ENCODE measurements at places on chromosomes 7 and 10.

- DNase-seq: peak; percentile 0
Measured at GRCh38 chr7:84412161-84412969, 217.8 kb upstream of the SEMA3A start.

DNA sequence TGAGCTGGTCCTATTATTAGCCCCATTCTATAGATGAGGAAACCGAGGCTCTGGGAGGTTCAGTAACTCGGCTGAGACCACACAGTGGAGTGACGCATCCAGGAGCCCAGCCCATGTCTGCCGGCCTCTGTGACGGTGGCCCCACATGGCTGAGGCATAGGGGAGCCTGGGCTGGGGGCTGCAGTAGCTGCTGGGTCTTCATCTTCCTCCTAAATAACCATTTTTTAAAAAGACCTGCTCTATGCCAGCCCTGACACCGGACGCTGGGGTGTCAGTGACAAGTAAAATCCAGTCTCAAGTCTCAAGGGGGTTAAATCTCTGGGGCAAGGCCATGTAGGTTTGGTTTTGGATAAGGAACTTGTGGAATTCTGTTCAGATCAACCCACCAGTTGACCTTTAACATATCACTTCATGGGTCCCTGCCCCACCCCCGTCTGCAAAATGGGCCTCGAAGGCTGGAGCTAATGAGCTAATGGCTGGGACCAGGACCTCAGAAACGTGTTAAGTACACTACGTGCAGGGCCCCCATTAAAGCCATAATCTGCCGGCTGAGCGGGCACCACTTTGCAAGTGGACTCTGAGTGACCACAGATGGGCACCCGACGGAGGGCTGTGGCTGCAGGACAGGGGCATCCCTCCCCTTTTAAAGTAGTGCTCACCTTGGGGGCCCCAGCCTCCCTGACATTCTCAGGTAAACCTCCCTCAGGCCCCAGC is 136.5 kb upstream of the UNC5B start:
- DNase-seq: no peak

DNA sequence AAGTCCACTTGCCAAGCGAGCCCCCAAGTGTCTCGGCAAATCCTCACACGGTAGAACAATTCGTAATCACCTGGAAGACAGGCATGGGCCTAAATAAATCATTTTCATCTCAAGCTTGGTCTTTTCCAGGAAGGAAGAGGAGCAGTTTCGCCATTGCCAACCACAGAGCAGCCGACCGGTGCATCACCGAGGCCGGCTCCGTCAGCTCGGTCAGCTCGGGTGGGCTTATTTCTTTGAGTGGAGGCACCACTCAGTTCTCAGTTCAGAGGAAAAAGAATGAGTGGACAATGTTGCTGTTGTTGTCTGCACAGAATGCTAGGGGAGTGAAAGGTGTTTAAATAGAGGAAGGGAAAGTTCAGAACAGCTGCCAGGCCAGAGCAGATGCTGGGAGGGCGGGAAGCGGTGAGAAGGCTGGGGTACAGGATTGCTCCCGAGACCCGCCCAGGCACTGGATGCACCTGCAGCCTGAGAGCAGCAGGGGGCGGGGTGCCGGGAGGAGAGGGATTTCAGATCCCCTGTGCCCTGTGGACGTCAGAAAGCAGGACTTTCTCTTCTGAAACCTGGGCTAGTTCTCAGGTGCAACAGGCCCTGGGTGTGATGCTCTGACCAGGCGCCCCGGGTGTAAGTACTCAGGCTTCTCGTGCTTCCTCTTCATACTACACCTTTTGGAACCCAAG is 17.7 kb upstream of the IGFBP3 start:
- DNase-seq: no peak

DNA sequence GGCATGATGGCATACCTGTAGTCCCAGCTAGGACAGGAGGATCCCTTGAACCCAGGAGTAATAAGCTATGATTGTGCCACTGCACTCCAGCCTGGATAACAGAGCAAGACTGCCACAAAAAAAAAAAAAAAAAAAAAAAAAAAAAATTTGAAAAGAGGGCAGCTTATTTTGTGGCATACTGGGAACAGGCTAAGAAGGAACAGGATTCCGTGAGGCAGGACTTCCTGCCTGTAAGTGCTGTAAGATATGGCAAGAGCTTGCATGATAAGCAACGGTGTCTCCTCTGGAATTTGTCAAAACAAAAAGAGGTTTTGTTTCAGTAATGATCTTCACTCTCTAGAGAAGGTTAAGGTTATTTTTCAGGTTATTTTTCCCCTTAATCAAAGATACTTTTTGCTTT is 101.1 kb downstream of the ABCC2 start:
- no peak for DNase-seq

DNA sequence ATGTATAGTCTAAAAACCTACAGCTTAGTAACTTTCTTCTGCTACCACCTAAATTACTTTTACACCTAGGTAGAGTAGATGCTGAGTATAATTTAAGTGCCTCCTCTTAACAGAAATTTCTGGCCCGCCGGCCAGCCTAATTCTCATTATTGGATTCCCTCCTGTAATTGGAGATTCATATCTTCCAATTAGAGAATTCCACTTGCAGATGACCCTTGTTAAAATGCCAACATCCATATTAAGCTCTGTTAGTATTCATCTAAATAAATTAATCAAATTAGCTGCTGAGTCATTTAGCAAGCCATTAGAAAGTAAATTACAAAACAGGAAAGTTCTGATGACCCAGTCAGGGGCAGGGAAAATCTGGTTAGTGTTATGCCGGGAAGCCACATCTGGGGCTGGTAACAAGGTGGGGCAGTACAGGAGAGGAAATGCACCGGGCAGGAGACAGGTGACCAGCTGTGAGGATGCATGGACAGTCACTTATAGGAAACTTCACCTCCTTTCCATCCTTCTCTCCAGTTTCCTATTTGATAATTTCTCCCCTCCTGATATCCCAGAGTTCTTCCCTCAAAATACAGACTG is 82.8 kb downstream of the ORC5 start:
- no peak for DNase-seq

GRCh38 chr7:15494711-15495110 is 67.1 kb downstream of the AGMO start:
- no peak for DNase-seq

DNA sequence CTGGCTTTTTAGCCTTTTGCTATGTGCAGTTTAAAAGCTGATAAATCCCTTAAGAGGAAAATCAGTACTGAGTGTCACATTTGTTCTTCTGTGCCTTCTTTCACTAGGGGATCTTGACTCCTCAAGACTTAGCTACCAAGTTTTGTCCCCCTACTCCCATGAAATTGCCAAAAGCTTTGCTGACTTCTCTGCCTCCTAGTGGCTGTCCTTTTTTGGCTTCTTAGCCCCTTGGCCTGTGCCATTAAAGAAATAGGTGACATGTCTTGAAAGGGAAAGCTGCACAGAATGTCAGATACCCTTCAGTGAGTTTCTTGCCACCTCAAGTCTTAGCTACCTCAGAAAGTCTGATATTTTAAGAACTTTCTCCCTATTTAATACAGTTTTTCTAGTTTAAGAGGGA is 10.5 kb downstream of the MKLN1 start:
- no peak for DNase-seq

GRCh38 chr7:137923380-137923779 is 76.6 kb upstream of the DGKI start:
- peak; percentile 46 for DNase-seq

DNA sequence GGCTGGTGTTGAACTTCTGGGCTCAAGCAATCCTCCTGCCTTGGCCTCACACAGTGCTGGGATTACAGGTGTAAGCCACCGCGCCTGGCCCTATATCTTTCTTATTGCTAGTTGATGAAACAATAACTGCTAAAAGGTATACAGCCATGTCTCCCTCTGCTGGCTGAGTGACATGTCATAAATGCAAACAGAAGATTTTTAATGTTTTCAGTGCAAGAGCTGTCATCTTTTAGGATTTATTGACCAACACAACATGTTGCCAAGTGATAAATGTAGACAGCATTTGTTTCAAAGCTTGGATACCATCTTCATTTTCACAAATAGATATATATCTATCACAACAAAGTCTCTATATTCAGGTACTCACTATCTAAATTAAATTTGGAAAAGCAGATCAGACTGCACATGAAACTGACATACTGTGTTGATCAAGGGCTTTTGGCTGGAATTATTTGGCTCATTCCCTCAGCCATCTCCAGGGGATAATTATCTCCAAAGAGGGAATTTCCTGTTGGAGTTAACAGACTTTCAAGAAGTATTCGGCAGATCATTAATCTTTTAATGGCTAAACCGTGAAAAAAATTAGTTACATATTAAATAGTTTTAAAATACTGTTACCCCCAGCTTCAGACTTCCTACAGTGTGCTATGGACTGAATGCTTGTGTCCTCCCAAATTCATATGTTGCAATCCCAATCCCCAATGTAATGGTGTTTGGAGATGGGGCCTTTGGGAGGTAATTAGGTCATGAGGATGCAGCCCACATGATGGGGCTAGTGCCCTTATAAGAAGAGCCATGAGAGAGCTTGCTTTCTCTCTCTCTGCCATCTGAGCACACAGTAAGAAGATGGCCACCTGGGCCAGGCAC is 41.3 kb upstream of the SRPK2 start:
- peak; percentile 45 for DNase-seq

GRCh38 chr10:93277360-93277759 is 203.7 kb downstream of the CYP26A1 start:
- no peak for DNase-seq

DNA sequence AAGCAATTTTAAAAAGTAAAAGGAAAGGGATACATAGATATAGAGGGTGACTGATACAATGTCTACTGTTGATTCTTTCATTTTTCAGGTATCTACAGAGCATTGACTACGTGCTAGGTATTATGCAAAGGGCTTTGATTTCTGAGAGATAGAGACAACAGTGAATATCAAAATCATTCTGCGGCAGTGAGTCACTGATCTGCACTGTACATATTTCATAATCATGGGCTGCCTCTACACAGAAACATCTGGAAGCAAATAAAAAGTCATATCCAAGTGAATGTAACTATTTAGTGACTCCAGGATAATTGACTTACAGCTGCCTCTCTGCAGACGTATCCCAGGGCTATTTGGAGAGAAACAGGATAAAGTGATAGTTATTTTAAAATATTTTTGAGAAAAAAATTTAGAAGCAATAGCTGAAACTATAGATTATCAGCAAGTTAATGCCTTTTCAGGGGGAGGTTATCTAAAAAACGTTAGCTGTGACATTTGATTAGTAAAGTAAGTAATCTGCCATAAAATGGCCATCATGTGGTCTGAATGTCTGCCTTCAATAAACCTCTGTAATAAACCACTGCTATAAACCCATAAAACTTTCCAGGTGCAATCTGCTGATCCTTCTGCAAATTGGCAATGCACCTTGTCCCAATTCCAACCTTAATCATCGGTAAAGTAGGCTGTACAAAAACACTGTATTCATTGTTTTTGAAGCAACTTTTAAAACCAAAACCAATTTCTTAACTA is 43.7 kb downstream of the CPXM2 start:
- DNase-seq: no peak

DNA sequence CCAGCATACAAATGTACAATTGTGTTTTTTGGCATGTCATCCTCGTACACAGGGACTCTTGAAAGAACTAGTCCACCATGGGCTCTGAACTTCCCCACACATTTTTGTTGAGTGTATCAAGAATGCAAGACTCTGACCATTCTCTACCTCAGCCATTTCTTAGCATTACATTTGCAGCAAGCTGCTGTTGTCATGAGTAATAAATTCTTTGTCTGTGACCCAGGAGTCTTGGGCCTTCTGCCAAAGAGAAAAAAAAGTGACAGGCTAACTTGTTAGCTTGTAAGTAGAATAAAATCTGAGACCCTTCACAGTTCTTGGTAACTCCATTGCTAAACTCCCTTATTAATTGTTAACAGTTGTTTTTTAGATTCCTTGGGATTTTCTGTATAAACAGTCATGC is 542.3 kb upstream of the MBL2 start:
- DNase-seq: no peak

- no peak for DNase-seq
Measured at GRCh38 chr7:416761-417624, 102.7 kb downstream of the PDGFA start.

DNA sequence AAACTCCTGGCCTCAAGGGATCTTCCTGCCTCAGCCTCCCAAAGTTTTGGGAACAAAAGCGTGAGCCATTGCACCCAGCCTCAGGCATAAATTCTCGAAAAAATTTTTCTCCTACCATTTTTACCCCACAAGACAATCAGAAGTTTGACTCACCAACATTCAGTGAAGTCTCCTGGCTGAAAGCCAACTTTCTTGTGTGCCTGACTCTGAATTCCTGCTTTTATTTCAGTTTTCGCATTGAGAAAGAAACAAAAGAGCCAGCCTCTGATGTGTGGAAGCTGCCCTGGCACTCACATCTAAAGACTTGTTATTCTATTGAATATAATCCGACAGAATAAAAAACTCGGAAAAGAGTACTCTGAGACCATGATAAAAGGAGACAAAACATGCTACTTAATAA is 402.9 kb downstream of the MAGI2 start:
- no peak for DNase-seq

GRCh38 chr7:31633894-31634494 is 53.0 kb upstream of the PPP1R17 start:
- peak; percentile 65 for DNase-seq

GRCh38 chr7:80047856-80048459 is 86.7 kb upstream of the GNAI1 start:
- no peak for DNase-seq

DNA sequence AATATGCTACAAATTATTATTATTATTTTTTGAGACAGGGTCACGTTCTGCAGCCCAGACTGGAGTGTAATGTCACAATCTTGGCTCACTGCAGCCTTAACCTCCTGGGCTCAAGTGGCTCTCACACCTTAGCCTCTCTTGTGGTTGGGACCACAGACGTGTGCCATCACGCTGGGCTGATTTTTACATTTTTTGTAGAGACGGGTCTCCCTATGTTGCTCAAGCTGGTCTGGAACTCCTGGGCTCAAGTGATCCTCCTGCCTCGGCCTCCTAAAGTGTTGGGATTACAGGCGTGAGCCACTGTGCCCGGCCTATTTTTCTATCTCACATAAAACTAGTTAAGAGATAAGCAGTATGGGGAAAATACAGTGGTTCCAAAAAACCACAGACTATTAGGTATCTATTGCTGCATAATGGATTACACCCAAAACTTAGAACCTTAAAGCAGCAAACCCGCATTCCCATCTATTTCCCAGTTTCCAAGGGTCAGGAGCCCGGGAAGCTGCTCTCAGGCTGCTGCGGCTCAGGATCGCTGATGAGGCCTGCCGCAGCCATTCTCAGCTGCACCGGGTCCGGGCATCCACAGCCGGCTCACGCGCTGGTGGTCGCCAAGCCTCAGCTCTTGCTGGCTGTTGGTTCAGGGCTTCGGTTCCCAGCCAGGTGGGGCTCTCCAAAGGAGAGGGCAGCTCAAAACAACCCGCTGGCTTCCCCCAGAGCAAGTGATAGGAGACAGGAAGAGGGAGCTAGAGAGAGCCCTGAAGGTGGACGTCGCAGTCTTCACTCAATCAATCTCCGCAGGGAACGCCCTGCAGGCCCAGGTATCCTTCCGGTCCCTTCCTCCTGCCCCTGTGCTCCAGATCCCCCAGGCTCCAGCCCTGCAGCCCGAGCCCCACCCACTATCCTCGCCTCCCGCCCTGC is 128.2 kb downstream of the UBE2H start:
- DNase-seq: no peak

- no peak for DNase-seq
Measured at GRCh38 chr7:44288811-44289340, 36.5 kb downstream of the CAMK2B start.

- DNase-seq: no peak
Measured at GRCh38 chr7:7292085-7292484, 109.7 kb downstream of the C1GALT1 start.

Measured in suppressor macrophage treated with lipopolysaccharide for 1 hour (primary cell).